ENCODE measurements at places on chromosomes 16 and 17. TPM values are rescaled to one million over a fixed set of nuclear protein-coding genes. Genes with fewer than 3 reads are reported as not detected.

Gene TBC1D3E
- total RNA-seq, result 0.38 TPM

DNA sequence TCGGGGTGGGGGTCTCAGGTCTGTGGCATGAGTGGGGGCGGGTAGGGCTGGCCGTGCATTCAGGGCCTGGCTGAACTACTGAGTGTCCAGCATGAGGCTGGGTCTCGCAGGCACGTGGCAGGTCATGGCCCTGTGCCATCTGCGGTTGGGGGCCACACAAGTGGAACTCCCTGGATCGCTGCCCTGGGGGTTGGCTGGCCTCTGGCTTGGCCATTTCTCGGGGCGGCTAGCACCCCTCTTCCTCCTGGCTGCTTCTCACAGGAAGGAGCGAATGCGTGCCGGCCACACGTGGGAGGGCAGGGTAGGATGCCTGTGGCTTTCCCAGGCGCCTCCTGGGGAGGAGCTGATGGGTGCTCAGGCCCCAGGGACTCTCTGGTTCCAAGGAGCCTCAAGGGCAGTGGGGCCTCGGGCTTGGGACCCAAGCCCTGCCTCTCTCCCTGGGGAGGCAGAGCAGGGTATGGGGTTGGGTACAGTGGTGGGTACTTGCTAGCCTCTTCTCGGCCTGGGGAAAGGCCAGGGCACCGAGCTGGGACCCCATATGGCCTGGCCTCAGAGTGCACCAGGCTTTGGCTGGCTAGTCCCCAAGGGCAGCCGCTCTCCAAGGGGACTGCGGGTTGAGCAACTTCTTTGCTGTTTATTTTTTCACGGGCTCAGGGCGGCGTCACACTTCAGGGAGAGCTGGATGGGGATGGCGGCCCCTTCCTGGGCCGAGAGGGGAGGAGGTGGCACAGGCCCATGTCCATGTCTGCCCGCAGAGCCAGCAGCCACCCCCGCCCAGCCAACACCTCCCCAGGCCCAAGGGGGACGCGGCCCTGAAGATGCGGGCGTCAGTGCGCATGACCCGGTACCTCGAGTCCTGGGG is 37.5 kb downstream of the ADCY7 start:
- DNase-seq, result peak; percentile 41

Gene BIRC5
- total RNA-seq, result 57.6 TPM

Gene PLCG2
- 34.7 TPM for total RNA-seq

GRCh38 chr17:511001-511698 is 158.5 kb upstream of the RPH3AL start:
- no peak for DNase-seq

Gene ALOX12B
- 2.9 TPM for total RNA-seq

DNA sequence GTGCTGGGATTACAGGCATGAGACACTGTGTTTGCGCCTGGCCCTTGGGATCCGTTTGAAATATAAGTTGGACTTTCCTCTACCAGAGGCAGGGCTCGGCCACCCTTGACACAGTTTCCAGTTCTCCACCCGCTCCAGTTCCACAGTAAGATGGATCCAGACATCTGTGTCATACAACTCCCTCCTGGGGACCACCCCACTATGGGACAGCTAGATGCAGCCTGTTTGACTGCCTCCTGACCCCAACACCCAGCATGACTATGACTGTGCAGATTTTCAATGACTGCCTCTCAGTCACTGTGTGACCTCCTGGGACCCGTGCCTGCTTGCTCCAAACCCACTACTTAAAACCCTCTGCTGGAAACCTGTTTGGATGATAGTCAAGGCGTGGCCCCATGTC is 166.7 kb downstream of the IRF8 start:
- no peak for DNase-seq

GRCh38 chr17:34174496-34174895 is 80.6 kb upstream of the CCL2 start:
- no peak for DNase-seq

DNA sequence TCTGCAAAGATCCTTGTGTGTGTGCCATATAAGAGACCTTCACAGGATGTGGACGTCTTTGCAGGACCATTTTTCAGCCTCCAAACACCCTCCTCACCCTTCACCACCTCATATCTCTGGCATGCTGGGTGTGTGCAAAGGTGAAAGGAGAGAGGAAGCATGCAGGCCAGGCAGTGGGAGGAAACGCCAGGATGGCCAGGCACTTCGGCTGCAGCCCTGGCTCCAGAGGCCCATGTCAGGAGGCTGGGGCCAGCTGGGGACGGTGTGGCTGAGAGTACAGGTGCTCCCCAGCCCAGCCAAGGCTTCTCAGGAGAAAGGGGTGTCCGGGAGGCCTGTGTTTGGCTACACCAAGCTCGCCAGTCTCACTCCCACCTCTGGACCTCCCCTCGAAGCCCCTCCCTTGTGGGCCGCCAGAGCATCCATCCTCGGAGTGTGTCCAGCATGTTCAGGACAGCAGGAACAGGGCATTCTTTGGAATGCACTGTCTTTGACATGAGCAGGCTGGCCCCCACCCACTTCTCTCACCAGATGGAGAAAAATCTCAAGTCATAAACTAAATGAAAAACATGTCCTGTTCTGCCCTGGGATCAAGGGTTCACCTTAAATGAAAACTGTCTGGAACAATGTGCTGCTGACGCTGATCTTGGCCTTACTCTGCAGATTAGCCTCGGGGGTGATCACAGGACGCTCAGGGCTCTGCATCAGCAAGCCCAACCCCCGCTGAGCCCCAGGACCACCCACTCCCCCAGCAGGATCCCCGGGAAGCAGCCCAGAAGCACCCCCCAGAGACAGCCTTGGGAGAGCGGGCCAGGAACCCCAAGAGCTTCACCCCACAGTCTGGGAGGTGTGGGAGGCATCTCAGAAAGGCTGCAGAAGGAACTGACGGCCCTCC is 15.9 kb downstream of the PEMT start:
- no peak for DNase-seq

Gene SOX15
- 6.9 TPM for total RNA-seq

DNA sequence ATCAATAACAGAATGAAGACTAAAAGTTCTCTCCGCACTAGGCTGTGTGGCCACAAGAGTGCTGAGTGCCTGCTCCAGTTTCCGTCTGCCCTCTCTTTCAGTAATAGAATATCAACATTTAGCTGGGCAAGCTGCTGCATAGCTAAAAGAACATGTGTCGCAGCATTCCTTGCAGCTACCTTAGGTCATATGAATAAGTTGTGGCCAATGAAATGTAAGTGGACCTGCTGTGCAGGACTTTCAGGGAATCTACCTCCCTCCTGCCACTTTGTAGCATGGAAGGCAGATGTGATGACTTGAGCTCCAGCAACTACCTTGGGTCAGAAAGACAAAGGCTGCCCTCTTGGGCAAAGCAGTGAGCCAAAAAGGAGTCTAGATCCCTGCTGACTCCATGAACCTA is 25.4 kb downstream of the SLC39A11 start:
- no peak for DNase-seq

DNA sequence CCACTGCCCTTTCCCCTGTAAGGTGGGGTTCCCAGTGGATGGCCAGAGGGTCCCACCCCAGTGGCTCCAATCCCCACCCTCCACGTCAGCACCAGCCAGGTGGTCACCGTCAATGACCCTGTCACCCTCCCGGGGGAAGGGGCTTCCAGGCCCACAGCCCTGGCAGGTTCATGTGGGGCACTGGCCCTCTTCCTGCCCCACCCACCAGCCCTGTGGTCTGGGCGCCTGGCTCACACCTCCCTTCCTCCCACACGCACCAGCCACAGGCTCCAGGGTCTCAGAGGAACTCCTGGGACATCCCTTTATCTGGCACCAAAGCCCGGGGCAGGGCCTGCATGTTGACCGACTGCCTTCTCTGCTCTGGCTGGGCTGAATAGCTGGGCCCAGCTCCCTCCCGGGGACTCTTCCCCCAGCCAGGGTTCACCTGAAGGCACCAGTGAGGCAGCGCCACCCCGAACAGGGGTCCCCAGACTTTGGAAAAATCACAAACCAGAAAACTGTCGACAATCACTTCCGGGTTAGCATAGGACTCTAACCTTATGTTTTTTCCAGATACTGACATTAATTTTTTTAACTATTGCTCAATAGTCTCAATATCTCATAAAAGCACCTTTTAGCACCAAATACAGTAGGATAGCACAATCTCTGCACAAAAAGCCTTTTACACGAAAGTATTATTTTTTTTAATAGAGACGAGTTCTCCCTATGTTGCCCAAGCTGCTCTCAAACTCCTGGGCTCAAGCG is 21.9 kb upstream of the ZC3H18 start:
- peak; percentile 39 for DNase-seq

DNA sequence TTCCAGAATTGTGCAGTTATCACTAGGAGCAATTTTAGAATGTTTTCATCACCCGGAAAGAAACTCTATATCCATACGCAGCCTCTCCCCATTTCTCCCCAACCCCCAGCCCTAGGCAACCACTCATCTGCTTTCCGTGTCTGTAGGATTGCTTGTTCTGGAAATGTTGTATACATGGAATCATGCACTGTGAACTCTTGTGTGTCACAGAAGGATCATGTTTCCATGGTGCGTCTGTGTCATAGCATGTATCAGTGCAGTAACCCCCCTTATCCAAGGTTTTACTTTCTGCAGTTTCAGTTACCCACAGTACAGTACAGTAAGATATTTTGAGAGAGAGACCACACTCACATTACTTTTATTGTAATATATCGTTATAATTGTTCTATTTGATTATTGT is 299.4 kb downstream of the CPPED1 start:
- DNase-seq, result no peak

GRCh38 chr17:36812762-36813161 is 124.5 kb upstream of the LHX1 start:
- peak; percentile 77 for DNase-seq

- DNase-seq, result no peak
Measured at GRCh38 chr17:6446516-6447100, 2.4 kb downstream of the PIMREG start.

DNA sequence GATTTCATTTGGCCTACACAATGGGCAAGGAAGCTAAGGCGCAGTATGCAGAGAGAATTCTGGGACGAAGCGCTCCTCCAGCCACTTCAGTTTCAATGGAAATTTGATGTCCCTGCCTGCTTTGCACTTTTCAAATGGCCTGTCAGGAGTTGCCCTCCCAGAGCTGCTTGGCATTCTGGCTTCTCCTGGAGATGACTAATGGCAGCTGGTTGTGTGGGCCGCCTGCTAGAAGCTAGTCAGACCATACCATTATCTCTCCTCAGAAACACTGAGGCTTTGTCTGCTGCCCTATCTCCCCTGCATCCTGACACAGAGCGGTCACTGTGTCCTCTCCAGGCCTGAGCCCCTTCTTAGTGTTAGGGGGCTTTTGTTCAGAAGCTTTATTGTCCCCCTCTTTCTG is 180.1 kb downstream of the SPECC1 start:
- peak; percentile 81 for DNase-seq

Gene HS3ST3A1
- 1.9 TPM for total RNA-seq

Gene CMTM2
- total RNA-seq, result not detected

- no peak for DNase-seq
Measured at GRCh38 chr17:47119746-47120520, 69.2 kb downstream of the CDC27 start.

DNA sequence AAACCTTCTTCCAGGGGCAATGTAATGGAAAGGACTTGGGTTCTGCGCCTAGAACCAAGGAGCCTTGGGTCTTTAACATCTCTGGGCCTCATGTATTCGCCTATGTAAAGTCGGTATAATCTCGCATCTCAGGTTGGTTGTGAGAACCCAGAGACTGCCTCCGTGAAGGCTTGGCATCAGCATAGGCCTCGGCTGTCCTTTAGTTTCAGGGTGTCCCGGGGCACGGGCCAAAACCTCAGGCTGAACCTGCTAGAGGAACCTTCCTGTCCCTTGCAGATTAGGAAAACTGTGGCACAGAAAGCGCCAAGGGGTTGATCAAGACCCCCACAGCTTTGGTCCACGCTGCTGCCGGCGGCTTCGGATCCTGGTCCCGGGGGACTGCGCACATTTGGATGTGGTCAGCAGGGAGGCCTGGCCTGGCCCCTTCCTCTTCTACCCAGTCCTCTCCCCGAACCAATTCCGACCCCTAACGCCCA is 772 bp upstream of the PHAF1 start:
- DNase-seq, result no peak

DNA sequence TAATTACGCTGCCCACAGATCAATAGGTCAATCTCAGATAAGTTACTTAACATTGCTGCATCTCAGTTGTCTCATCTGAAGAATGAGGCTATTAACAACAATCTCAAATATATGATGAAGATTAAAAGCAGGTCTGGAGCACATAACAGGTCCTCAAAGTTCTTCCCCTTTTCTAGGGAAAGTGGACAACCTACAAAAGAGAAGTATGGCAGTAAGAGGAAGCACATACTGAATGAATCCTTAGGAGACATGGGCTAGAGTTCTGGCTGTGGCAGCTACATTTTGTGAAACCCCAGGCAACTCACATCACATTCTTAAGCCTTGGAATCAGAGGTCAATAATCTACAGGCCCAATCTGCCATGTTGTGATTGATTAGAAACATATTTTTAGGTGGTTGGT is 180.6 kb downstream of the PCTP start:
- no peak for DNase-seq

- DNase-seq, result no peak
Measured at GRCh38 chr17:63290784-63291183, 155.3 kb downstream of the CYB561 start.

Gene PIMREG
- 33.4 TPM for total RNA-seq

Gene KREMEN2
- 8.8 TPM for total RNA-seq

Gene SLFN14
- not detected for total RNA-seq

GRCh38 chr17:63698886-63699637 is 863 bp downstream of the LIMD2 start:
- peak; percentile 86 for DNase-seq

Gene RPL26
- 1,787 TPM for total RNA-seq

Gene SPATA2L
- 22.9 TPM for total RNA-seq

GRCh38 chr17:1992541-1992940 is 32.6 kb downstream of the RTN4RL1 start:
- DNase-seq, result no peak

Gene TPSAB1
- not detected for total RNA-seq

DNA sequence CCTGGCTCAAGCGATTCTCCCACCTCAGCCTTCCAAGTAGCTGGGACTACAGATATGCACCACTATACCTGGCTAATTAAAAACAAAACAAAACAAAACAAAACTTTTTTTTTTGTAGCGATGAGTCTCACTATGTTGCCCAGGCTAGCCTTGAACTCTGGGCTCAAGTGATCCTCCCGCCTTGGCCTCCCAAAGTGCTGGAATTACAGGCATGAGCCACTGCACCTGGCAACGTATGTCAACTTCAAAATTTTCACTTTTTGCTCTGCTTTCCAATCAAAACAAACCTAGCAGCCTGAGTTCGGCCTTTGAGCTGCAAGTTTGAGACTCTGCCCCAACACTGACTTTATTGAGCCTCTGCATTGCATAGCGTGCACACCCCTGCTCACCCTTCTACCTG is 4.5 kb upstream of the RAI1 start:
- no peak for DNase-seq

Gene DLX4
- 2.1 TPM for total RNA-seq

Gene HSD17B2
- not detected for total RNA-seq
